ENCODE measurements at places on chromosomes 13 and 19.
A peak's percentile ranks its signal among the peaks of the same experiment; 100 is the strongest.

- H3K27ac ChIP-seq = no peak overlapping the region
- no peaks in the 10 kb centered on the region for H3K4me1 ChIP-seq
- DNase-seq = no peak
These were observed 7.4 kb downstream of the ZNF154 start for GRCh38 chr19:57701625-57702024.

DNA sequence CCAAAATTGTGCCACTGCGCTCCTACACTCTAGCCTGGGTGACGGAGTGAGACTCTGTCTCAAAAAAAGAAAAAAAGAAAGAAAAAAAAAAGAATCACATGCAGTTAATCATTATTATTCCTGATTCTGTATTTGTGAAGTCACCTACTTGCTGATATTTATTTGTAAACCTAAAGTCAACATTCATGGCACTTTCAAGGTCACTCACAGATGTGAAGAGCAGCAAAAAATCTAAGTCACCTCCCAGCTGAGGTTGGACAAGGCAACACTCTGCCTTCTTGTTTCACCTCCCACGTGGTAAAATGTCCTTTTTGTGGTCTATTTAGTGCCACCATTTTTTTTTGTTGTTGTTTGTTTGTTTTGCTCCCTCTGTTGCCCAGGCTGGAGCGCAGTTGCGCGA, 26.5 kb downstream of the WDR88 start:
- H3K27ac ChIP-seq = peak overlapping the region; percentile 79
- H3K4me3 ChIP-seq = no peak overlapping the region
- peaks cover 25% of the 10 kb centered on the region for H3K4me1 ChIP-seq
- no peak for DNase-seq

- H3K4me1 ChIP-seq = no peaks in the 10 kb centered on the region
- no peak for DNase-seq
- H3K27me3 ChIP-seq = peaks cover 12% of the 10 kb centered on the region
- H3K36me3 ChIP-seq = no peaks in the 10 kb centered on the region
- H3K4me3 ChIP-seq = no peak overlapping the region
These were observed 128.1 kb downstream of the EFNB2 start for GRCh38 chr13:106407338-106407737.

DNA sequence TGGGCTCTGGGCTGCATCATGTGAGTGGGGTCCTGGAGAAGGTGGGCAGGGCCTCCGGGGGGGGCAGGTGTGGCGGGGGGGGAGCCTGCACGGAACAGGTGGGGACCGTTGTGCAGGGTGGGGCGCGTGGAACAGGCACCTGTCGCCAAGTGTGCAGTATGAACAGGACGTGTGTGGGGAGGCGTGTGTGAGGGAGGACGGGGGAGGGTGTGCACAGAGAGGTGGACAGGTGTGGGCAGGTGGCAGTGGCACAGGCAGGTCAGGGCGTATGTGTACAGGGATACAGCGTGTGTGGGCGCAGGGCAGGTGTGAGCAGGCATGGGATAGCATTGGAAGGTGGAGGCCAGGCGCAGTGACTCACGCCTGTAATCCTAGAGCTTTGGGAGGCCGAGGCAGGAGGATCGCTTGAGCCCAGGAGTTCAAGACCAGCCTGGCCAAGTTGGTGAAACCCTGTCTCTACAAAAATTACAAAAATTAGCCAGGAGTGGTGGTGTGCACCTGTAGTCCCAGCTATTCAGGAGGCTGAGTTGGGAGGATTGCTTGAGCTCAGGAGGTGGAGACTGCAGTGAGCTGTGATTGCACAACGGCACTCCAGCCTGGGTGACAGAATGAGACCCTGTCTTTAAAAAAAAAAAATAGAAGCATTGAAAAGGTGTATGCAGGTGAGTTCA, 3.2 kb downstream of the PLK5 start:
- H3K27ac ChIP-seq = no peak overlapping the region
- H3K4me1 ChIP-seq = peaks cover 9% of the 10 kb centered on the region
- peaks cover 8% of the 10 kb centered on the region for H3K36me3 ChIP-seq
- H3K27me3 ChIP-seq = peaks cover 41% of the 10 kb centered on the region
- DNase-seq = no peak

DNA sequence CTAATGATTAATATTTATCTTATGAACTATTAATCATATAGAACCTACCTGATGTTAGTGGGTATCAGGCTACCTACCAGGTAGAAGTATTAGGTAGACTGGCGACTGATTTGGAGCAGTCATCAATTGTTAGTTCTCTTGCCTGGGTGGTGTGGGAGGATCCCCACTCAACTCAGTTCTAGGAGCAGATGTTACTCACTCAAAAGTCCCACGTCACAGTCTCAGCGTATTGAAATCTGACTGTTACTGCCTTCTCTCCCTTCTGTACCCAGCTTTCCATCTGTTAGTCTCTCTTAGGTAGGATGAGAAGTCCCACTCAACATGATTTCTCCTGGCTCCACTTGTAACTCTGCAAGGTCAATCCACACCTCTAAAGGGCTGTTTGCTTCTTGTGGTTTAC, 102.7 kb downstream of the OLFM4 start:
- no peak overlapping the region for H3K4me3 ChIP-seq
- H3K36me3 ChIP-seq = no peaks in the 10 kb centered on the region
- H3K27ac ChIP-seq = no peak overlapping the region
- no peak for DNase-seq
- H3K4me1 ChIP-seq = no peaks in the 10 kb centered on the region

GRCh38 chr13:25276748-25277147, 10.5 kb downstream of the MTMR6 start:
- no peaks in the 10 kb centered on the region for H3K27me3 ChIP-seq
- H3K36me3 ChIP-seq = peaks cover 7% of the 10 kb centered on the region
- H3K4me1 ChIP-seq = peaks cover 41% of the 10 kb centered on the region
- H3K4me3 ChIP-seq = no peak overlapping the region
- H3K27ac ChIP-seq = peak overlapping the region; percentile 75
- DNase-seq = no peak

- peaks cover 8% of the 10 kb centered on the region for H3K36me3 ChIP-seq
- no peak for DNase-seq
- H3K4me3 ChIP-seq = peak overlapping the region; percentile 96
- peaks cover 32% of the 10 kb centered on the region for H3K4me1 ChIP-seq
- H3K27me3 ChIP-seq = peaks cover 13% of the 10 kb centered on the region
These were observed 749 bp upstream of the CPT1C start for GRCh38 chr19:49690079-49690655.

GRCh38 chr13:97171136-97171535, 51.0 kb upstream of the MBNL2 start:
- H3K4me1 ChIP-seq = peaks cover 2% of the 10 kb centered on the region
- H3K4me3 ChIP-seq = no peak overlapping the region
- H3K27ac ChIP-seq = no peak overlapping the region
- no peak for DNase-seq
- H3K36me3 ChIP-seq = no peaks in the 10 kb centered on the region

DNA sequence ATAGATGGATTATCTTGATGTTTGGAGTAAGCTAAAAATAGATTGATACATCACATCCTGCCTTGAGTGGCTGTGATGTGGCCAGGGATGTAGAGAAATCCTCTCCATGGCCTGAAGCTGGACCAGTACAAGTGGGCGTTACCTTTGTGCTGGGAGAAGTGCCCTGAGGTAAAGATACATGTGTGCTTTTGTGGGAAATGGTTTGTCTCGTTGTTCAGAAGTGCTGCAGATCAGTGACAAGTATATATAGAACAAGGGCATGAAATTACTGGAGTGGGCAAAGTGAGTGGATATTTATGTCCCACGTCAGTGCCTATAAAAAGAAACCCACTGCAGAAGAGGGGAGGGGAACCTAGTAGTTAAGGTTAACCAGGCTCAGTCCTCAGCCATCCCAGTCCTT, 12.2 kb upstream of the ZNF304 start:
- H3K27me3 ChIP-seq = no peaks in the 10 kb centered on the region
- no peak for DNase-seq
- H3K27ac ChIP-seq = no peak overlapping the region

- H3K27ac ChIP-seq = no peak overlapping the region
- no peaks in the 10 kb centered on the region for H3K36me3 ChIP-seq
- no peak for DNase-seq
- peaks cover 30% of the 10 kb centered on the region for H3K27me3 ChIP-seq
These were observed 172.5 kb upstream of the MIR17HG start for GRCh38 chr13:91174886-91175501.
